ENCODE measurements at places on chromosomes 7 and 10.

DNA sequence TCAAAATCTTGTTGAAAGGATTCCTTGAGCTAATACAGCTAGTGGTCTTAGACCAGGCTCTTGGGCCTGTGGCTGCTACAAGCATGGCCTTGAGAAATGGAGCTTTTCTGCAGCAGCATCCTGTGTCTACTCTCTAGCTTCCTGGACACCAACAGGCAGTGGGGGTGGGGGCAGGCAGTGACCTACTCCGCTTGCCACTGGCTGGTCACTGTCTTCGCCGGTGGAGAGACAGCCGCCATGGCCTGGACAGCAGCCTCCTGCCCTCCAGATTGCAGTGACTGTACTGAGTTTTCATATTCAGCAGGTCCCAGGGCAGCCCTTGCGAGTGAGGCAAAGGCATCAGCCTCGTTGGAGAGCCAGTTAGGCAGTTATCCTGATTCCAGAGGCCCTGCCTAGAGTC is 204.6 kb downstream of the HECW1 start:
- DNase-seq, result no peak

DNA sequence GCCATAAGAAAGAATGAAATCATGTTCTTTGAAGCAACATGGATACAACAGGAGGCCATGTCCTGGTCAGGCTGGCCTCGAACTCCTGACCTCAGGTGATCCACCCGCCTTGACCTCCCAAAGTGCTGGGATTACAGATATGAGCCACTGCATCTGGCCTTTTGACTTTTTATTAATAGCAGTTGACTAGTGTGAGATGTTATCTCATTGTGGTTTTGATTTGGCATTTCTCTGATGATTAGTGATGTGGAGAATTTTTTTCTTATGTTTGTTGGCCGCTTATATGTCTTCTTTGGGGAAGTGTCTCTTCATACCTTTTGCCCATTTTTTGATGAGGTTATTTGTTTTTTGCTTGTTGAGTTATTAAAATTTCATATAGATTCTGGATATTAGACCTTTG is 400.9 kb downstream of the SUGCT start:
- no peak for DNase-seq

- no peak for DNase-seq
Observed at GRCh38 chr10:124058346-124059003, 34.9 kb downstream of the CHST15 start.

DNA sequence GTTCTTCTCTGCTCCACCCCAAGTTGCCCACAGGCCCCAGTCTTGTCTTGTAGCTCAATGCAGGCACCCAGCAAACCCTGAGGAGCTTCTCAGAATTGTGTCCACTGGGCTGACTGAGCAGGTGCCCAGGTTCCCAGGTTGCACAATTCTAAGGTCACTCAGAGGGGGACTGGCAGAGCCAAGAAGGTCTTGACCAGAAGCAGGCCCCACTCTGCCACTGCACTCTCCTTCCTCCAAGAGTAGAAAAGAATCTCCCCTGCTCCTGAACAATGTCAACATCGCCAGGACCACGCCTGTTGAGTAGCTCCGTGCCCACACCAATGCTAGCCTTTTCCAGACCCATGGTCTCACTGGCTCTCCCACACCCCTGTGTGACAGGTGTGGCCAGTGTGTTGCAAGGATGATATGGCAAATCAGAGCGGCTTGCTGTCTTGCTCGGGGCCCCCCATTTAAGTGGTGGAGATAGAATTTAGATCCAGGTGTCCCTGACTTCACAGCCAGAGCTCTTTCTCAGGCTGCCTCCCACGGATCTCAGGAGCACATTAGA is 577 bp downstream of the LRRC18 start:
- DNase-seq, result no peak

GRCh38 chr10:86139066-86139657 is 227.4 kb downstream of the GRID1 start:
- DNase-seq, result no peak

GRCh38 chr7:157541295-157542067 is 204.7 kb downstream of the DNAJB6 start:
- DNase-seq, result no peak

- no peak for DNase-seq
Observed at GRCh38 chr10:76116523-76116922, 685.1 kb downstream of the LRMDA start.

DNA sequence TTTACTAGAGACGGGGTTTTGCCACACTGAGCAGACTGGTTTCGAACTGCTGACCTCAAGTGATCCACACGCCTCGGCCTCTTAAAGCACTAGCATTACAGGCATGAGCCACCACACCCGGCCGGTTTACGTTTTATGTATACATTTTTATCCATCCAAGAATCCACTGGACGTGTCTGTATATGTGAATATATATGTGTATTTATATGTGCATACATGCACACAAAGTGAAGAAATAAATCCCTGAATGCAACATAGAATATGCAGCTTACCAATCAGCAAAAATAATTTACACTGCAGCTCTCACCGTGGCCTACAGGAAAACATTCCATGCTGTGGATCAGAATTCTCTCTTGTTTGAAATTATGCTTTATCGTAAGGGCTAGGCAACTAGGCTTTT is 23.3 kb downstream of the DCLRE1C start:
- no peak for DNase-seq

GRCh38 chr10:11823122-11823988 is at the start of gene PROSER2:
PROSER2 (plus strand) TSS chr10:11823356; CDS start chr10:11852078, 28,722 bp downstream.
- no peak for DNase-seq

DNA sequence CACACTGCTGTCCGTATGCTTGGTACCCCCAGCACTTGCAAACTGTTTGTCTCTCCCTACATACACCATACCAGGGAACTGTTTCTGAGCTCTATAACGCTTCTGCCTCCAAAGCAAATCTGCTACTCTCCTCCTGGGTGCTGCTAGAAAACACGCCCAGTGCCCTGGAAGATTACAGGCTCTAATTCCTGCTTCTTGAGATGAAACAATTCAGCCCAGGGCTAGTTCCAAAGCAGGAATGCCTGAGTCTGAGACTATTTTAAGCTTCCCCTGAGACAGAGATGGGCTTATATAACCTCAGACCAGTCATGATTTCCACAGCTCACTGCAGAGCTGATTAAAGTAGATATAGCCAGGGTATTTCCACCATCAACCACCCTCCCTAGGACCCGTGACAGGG is 327.1 kb downstream of the GPR158 start:
- no peak for DNase-seq

DNA sequence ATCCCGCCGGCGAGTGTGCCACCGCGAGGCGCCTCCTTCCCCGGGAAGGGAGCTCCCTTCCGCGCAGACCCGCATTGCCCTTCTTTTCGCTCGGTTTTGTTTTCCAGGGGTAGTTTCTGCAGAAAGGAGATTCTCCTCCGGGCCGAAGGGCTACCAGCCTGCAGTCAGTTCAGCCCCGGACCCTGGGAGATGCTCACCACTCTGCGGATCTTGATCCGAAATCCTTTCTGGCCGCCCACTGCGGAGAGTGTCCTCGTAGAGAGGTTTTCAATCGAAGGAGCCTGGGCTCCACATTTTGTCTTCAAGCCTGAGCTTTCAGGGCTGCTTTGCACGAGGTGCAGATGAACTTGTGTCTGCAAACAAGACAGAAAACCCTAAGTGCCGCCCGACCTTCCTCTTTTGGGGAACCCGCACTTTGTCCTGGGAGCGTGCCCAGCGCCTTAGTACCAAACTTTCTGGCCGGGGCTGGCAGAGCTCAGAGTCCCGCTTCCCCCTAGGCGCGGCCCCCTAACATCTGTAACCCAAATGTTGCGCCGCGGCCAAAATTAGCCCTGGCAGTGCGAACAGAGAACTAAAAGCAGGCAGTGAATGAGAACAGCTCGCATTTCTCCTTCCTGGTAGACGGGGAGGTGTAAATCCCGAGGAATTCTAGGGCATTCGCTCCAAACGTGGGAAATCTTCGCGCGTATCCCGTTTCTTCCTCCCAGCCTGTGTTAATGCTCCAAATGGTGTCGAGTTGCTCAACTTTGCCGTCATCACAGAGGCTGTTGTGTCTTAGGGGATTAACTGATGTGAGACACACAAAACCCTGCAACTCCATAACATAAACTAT is 6.7 kb upstream of the EN2 start:
- DNase-seq, result no peak

- DNase-seq, result no peak
Observed at GRCh38 chr7:46755120-46756034, 826.5 kb downstream of the TNS3 start.

DNA sequence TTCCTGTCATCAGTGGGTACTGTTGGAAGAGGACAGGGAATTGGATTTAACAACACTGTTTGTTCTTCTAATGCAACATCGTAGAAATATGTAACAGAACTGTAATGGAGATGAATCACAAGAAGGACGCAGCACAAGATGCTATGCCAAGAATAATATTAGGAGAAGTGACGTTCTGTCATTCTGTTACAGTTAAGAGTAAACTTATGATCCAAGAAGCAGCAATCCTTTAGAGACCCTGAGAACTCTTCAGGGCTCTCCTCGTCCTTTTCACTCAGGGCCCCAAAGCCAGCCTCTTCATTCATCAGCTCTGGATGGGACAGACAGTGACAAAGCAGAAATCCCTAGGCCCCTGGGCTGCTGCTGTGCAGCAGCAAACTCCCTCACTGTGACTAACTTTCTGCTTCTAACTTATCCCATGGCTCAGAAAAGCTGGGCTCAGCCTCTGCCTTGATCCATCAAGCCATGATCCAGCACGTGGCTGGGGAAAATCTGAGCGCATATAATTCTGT is 8.7 kb upstream of the IL6 start:
- DNase-seq, result no peak

GRCh38 chr10:42755028-42755451 is 27.6 kb upstream of the BMS1 start:
- DNase-seq, result no peak

GRCh38 chr10:131495892-131496291 is 184.4 kb upstream of the TCERG1L start:
- no peak for DNase-seq

GRCh38 chr7:134625550-134625949 is 21.1 kb upstream of the BPGM start:
- DNase-seq, result no peak

- DNase-seq, result no peak
Observed at GRCh38 chr10:106576534-106576933, 588.0 kb downstream of the SORCS1 start.
